NCI-H2029 (cell line): ENCODE measurements at places on chromosomes 12 and 14.
A peak's percentile ranks its signal among the peaks of the same experiment; 100 is the strongest.

DNA sequence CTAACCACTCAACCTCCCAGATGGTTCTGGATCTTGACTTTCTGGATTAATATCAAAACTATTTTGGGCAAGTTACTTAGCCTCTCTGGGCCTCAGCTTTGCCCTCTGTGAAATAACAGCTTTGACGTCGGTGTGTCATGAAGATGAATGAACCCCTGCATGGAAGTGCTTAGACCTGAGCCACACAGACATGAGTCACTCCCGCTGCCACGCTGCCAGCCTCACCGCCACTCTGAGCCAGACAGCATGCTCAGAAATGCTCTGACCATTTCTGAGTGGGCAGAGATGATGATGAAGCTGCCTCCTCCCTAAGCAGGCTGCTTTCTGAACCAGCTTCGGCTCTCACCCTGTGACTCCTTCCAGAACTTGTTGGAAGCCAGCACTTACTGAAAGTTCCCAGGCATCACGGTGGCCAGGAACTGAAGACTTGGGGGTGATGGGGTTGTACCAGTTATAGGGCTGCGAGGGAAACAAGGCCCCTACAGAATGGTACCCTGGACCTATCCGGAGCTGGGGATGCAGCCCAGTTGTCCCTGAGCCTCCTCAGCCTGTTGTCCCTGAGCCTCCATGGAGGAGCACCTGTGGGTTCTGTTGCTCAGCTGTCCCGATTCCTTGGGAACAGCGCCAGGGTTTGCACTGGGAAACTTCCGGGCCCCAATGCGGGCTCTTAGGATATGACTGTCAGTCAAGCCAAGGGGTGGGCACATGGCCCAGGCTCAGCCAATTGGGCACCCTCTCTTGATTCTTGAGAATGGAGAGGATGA is 2.0 kb upstream of the CCDC197 start:
- DNase-seq = no peak

DNA sequence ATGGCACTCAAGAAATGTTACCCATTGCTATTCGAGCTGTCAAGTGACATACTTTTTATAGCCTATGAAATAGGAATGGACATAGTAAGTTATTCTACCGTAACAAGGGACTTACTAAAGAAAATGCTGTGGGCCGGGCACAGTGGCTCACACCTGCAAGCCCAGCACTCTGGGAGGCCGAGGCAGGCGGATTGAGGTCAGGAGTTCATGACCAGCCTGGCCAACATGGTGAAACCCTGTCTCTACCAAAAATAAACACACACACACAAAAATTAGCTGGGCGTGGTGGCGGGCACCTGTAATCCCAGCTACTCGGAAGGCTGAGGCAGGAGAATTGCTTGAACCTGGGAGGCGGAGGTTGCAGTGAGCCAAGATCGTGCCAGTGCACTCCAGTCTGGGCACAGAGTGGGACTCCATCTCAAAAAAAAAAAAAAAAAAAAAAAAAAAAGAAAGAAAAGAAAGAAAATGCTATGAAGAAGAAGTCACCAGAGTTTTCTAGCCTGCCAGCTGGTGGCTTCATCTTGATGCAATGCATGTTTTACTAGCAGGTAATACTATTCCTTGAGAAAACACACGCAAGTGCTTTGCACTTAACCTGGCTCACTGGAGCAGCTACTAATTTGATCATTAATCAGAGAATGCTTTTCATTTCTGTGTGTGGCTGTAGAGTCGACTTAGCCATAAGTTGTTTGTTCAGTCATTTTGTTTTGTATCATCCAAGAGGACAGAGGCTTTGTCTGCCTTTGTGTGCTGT is 166.7 kb upstream of the MYL2 start:
- no peak for DNase-seq

DNA sequence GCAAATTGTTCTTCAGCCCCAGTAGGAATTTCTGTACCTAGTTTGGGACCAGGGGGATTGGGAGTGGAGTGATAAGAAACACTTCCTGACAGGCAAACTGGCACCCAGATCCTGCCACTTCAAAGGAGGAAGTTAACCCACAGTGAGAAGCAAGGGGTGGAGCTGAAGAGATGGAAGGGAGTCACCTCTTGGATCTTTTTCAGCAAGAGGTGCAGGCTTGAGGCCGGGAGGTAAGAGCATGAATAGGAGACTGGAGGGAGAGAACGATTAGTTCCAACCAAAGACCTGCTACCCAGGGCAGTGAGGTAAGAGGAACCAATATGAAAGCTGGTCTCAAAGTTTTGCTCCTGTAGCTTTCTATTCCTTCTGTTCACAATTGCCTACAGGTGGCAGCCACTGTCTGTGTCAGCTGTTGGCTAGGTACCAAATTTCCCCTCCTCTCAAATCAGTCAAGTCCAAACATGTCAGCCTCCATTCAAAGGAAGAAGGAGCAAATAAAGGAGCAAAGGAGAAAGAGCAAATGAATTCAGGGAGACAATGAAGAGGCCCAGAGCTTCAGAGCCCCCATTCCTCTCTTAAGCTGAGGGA is 14.9 kb upstream of the TAC3 start:
- peak; percentile 44 for DNase-seq

GRCh38 chr12:101924618-101925017 is 47.2 kb downstream of the DRAM1 start:
- DNase-seq = no peak

GRCh38 chr12:77610446-77610845 is 220.2 kb upstream of the NAV3 start:
- no peak for DNase-seq
